Central memory CD4-positive, alpha-beta T cell (primary cell): ENCODE measurements at places on chromosomes 2 and 18.

GRCh38 chr18:34399892-34400291, 175.2 kb upstream of the NOL4 start:
- DNase-seq = no peak

GRCh38 chr18:6719098-6719846, 10.2 kb upstream of the ARHGAP28 start:
- DNase-seq = no peak

- DNase-seq = no peak
Measured at GRCh38 chr2:127706215-127706990, 5.1 kb downstream of the SFT2D3 start.

GRCh38 chr2:190854726-190855125, 25.9 kb upstream of the GLS start:
- DNase-seq = no peak

- no peak for DNase-seq
Measured at GRCh38 chr2:37676274-37676673, 4.8 kb upstream of the CDC42EP3 start.
